ENCODE measurements at places on chromosomes 7 and 10. TPM values are rescaled to one million over a fixed set of nuclear protein-coding genes. Genes with fewer than 3 reads are reported as not detected.

AKR1B15 gene
- not detected for total RNA-seq

COL13A1 gene
- not detected for total RNA-seq

COBL gene
- total RNA-seq, result 16.2 TPM

SPDYE16 gene
- total RNA-seq, result not detected

CPN1 gene
- total RNA-seq, result 5.2 TPM

MYO1G gene
- total RNA-seq, result under 0.01 TPM

MUC12 gene
- not detected for total RNA-seq

RET gene
- under 0.01 TPM for total RNA-seq

SUN1 gene
- total RNA-seq, result 76.0 TPM

C7orf57 gene
- total RNA-seq, result 0.62 TPM

TMEM130 gene
- not detected for total RNA-seq

STEAP1 gene
- 14.8 TPM for total RNA-seq

GIMAP5 gene
- total RNA-seq, result not detected

CPA1 gene
- total RNA-seq, result not detected

UNC5B gene
- under 0.01 TPM for total RNA-seq

CALHM1 gene
- total RNA-seq, result not detected

TMEM72 gene
- total RNA-seq, result not detected

RAB19 gene
- not detected for total RNA-seq

CCDC146 gene
- total RNA-seq, result 1.0 TPM

SYT15 gene
- total RNA-seq, result under 0.01 TPM

OR6V1 gene
- total RNA-seq, result not detected

CYP3A4 gene
- not detected for total RNA-seq

NODAL gene
- not detected for total RNA-seq

ELAPOR2 gene
- 3.1 TPM for total RNA-seq

SNCG gene
- not detected for total RNA-seq

UPK3B gene
- not detected for total RNA-seq

TMEM236 gene
- total RNA-seq, result 0.77 TPM

SEMA3D gene
- 0.46 TPM for total RNA-seq

EBLN1 gene
- total RNA-seq, result not detected

FLNC gene
- total RNA-seq, result 1.5 TPM

SAMD9L gene
- 25.1 TPM for total RNA-seq

Data from melanocyte of skin (primary cell).